ENCODE measurements at places on chromosomes 2 and 18. TPM values are rescaled to one million over a fixed set of nuclear protein-coding genes. Genes with fewer than 3 reads are reported as not detected.

- no peak for DNase-seq
Observed at GRCh38 chr2:172782506-172783164, 47.0 kb downstream of the RAPGEF4 start.

DNA sequence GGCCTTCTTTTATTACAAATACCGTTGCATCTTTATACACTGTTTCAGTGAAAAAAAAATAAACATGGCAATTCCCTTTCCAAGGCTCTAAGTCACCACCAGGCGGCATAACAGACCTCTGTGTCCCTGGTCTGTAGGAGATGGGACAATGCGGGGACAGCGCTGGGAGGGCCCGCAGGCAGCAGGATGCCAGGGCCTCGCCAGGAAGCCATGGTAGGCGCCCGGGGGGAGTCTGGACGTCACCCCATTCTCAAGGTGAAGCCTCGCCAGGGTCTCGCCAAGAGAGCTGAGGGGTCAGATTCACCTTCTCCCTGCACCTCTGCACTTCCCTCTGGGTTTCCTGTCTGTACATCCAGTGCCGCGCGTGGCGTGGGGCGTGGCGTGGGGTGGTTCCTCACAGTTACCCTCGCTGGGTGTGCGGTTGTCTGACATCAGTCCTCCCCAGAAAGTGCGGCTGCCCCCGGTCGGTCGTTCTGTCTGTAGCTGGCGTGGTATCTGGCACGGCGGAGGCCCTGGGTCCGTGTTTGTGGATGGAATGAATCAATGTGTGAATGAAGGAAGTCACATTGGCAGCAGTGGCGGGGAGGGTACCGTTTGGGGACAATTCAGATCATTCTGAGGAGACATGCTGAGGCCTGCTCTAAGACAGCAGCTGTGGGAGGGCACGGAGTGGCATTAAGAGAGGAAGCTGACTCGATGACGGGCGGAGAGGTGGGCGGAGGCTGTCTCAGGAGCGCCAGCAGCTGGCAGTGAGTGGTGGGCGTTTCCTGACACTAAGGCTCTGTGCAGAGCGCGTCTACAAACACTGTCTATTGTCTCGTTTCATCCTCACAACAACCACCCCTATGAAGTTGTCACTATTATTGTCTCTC, 46.0 kb downstream of the LRRFIP1 start:
- no peak for DNase-seq

DNA sequence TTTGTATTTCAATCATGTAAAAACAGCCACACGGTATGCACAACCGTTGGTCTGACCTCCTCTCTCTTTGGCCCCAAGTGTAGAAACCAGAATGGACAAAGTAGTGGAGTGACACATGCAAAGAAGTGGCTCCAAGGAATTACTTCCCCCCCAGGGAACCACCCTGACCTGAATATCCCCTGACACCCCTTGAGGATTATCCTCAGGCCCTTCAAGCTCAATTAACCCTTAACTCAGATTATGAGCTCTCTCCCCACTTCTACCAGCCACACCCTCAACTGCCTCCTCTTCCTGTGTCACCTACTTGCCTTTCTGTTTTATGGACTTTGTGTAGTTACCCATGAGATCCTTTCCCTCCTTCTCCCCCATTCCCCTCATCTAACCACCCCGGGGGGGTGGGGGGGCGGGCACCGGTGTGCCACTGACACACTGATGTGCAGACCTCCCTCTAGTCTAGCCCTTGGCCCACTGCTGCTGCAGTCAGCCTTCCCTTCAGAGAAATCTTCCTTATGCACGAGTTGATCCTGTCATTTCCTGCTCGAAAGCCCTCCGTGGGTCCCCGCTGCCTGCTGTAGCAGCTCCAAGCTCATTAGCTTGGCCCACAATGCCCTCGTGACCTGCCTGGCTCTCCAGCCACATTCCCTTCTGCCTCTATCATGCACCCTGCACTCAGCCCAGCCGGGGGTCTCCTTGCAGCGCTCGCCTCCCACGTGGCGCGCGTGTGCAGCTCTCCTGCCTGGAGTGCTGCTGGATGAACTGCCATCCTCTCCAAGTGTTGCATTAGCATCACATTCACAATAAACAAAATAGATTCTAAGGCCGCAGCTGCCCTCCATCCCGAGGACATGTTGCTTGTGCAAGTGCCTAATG, 40.1 kb upstream of the TMEM177 start:
- peak; percentile 64 for DNase-seq

GRCh38 chr2:218077464-218078216, 8.6 kb downstream of the RUFY4 start:
- DNase-seq = no peak

The C2orf66 gene
- not detected for polyA plus RNA-seq

- DNase-seq = no peak
Observed at GRCh38 chr2:42238644-42239288, 69.6 kb downstream of the EML4 start.

- no peak for DNase-seq
Observed at GRCh38 chr18:12694032-12694431, 8.5 kb downstream of the CEP76 start.

The SLC16A14 gene
- polyA plus RNA-seq = 13.2 TPM
